HEK293T (cell line): ENCODE measurements at places on chromosomes 6 and 20.

DNA sequence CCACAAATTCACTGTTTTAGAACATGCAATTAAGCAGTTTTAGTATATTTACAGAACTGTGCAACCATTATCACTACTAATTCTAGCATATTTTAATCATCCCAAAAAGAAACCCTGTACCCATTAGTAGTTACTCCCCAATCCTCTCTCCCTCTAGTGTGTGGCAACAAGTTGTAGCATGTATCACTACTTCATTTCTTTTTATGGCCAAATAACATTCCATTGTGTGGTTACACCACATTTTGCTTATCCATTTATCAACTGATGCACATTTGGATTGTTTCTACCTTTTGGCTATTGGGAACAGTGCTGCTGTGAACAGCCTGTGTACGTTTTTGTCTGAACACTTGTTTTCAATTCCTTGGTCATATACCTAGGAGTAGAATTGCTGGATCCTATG, 31.5 kb upstream of the FKBP1A start:
- DNase-seq, result no peak

GRCh38 chr20:17896193-17896723, 72.3 kb downstream of the SNX5 start:
- DNase-seq, result no peak

DNA sequence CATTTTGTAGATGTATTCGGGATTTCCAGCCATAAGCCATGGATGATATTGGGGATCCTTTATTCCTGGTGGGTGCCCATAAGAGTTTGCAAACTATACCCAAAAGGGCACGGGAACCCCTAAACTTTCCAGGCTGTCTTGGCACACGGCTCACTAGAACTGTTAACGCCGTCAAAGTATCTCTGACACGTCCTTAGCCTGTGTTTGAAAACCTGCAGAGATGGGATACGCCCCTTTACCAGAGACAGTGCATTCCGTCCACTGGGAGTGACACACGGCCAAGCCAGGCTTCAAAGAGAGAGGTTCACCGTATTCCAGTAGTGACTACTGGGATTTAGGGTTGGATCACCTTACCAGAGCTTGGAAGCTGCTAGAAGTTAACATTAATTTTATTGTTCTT, 95.0 kb downstream of the THBS2 start:
- DNase-seq, result peak; percentile 3

GRCh38 chr6:148747145-148747470, 278 bp downstream of the UST start:
- peak; percentile 35 for DNase-seq
